MCF 10A (cell line): ENCODE measurements at places on chromosomes 4 and X. TPM values are rescaled to one million over a fixed set of nuclear protein-coding genes. Genes with fewer than 3 reads are reported as not detected.

GNL3L gene
- 37.6 and 46.2 TPM in 2 replicates for total RNA-seq

ADH1C gene
- not detected in 2 replicates for total RNA-seq

VMA21 gene
- 46.0 and 59.6 TPM in 2 replicates for total RNA-seq

DNA sequence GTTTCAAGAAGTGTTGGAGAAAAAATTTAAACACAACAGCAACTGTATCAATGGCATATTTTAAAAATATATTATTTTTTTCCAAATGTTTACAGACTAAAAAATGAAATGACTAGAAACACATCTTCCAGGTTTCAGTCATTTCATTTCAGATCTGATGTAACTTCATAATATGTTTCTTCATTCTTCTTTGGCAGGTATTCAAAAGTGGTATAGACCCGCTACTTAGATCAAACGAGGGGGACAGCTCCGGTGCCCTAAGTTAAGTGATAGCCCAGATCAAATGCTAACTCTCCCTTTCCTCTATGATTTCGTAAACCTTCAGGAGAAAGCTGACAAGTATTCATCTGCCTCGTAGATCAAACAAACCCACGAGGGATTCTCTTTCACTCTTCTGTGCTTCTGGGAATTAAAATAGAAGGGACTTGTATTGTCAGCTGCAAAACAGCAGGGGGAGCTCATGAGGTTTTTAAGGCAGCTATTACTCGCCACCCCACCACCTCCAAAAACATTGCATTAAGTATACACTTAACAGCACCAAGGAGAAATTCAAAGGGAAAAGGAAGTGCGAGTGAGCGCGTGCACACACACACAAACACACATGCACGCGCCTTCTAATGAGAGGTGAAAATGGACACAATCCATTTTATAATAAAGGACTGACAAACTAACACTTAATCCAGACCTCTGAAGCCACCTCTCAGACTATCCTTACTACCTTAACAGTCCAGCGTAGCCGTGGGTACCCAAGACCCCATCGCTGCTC lies 21.4 kb downstream of the HELT start:
- peak overlapping the region; percentile 65 for H3K27ac ChIP-seq
- H3K27me3 ChIP-seq, result no peaks in the 10 kb centered on the region
- DNase-seq, result peak; percentile 85
- peaks cover 6% of the 10 kb centered on the region for H3K36me3 ChIP-seq

GRCh38 chrX:100081503-100081902 lies 328.6 kb downstream of the PCDH19 start:
- H3K36me3 ChIP-seq, result no peaks in the 10 kb centered on the region
- peaks cover 24% of the 10 kb centered on the region for H3K4me1 ChIP-seq
- H3K27me3 ChIP-seq, result peaks cover 20% of the 10 kb centered on the region
- no peak overlapping the region for H3K27ac ChIP-seq
- H3K4me3 ChIP-seq, result no peak overlapping the region

DNA sequence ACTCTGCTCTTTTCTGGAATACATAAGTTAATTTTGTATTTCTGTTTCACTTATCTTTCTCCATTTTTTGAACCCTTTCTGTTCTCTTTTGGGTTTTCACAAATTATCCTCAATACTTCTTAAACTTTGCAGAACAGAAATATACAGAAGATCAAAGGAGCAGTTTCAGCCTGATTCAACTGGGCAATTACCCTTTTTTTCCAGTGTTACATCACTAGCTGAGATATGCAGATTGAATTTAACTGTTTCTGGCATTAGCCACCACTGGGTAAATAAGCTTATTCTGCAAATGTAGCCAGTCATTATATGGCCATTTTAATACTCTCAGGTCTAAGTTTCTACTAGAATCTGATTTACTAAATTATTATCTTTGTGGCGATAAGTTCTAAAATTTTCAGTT lies 66.9 kb upstream of the GRID2 start:
- peak overlapping the region; percentile 72 for H3K27ac ChIP-seq
- no peak overlapping the region for H3K4me3 ChIP-seq
- DNase-seq, result peak; percentile 4
- no peaks in the 10 kb centered on the region for H3K36me3 ChIP-seq
- H3K4me1 ChIP-seq, result peaks cover 37% of the 10 kb centered on the region
- H3K27me3 ChIP-seq, result no peaks in the 10 kb centered on the region

- H3K27ac ChIP-seq, result peak overlapping the region; percentile 52
- H3K4me3 ChIP-seq, result no peak overlapping the region
- no peaks in the 10 kb centered on the region for H3K36me3 ChIP-seq
- no peaks in the 10 kb centered on the region for H3K27me3 ChIP-seq
- peaks cover 6% of the 10 kb centered on the region for H3K4me1 ChIP-seq
These were observed 28.6 kb upstream of the TMEM154 start for GRCh38 chr4:152708361-152708760.

GRCh38 chr4:1195109-1195671 lies 22.8 kb upstream of the SPON2 start:
- no peak for DNase-seq
- no peak overlapping the region for H3K4me3 ChIP-seq
- no peak overlapping the region for H3K27ac ChIP-seq
- peaks cover 16% of the 10 kb centered on the region for H3K27me3 ChIP-seq
- H3K36me3 ChIP-seq, result no peaks in the 10 kb centered on the region

- peaks cover 7% of the 10 kb centered on the region for H3K4me1 ChIP-seq
- H3K27me3 ChIP-seq, result no peaks in the 10 kb centered on the region
- peak; percentile 5 for DNase-seq
- no peak overlapping the region for H3K27ac ChIP-seq
These were observed 48.8 kb upstream of the CCSER1 start for GRCh38 chr4:90078440-90078839.

- H3K4me1 ChIP-seq, result peaks cover 8% of the 10 kb centered on the region
- H3K36me3 ChIP-seq, result no peaks in the 10 kb centered on the region
These were observed 147.2 kb upstream of the DIPK2B start for GRCh38 chrX:45347877-45348276.

GRCh38 chr4:87058356-87059073 lies 123.7 kb downstream of the AFF1 start:
- H3K4me3 ChIP-seq, result no peak overlapping the region
- H3K27ac ChIP-seq, result no peak overlapping the region
- DNase-seq, result peak; percentile 58
- no peaks in the 10 kb centered on the region for H3K27me3 ChIP-seq
